ENCODE measurements at places on chromosomes 11 and 22. TPM values are rescaled to one million over a fixed set of nuclear protein-coding genes. Genes with fewer than 3 reads are reported as not detected.

GRCh38 chr11:113789675-113790320 is 10.2 kb downstream of the CLDN25 start:
- DNase-seq, result no peak

- no peak for DNase-seq
Measured at GRCh38 chr11:114135737-114136151, 76.2 kb downstream of the ZBTB16 start.

GRCh38 chr22:24420072-24420976 is 7.1 kb upstream of the ADORA2A start:
- no peak for DNase-seq

GRCh38 chr11:77072851-77073327 is 6.1 kb downstream of the CAPN5 start:
- no peak for DNase-seq

- DNase-seq, result no peak
Measured at GRCh38 chr11:111663820-111664219, 61.6 kb downstream of the SIK2 start.

GRCh38 chr11:132300283-132300682 is 929.9 kb downstream of the NTM start:
- DNase-seq, result no peak

TTLL1 gene
- polyA plus RNA-seq, result 17.5 TPM

- no peak for DNase-seq
Measured at GRCh38 chr11:72818971-72819370, 4.8 kb downstream of the ATG16L2 start.

- no peak for DNase-seq
Measured at GRCh38 chr11:99327066-99327465, 306.3 kb downstream of the CNTN5 start.

GRCh38 chr11:76946223-76946622 is 85.5 kb downstream of the ACER3 start:
- DNase-seq, result no peak

DNA sequence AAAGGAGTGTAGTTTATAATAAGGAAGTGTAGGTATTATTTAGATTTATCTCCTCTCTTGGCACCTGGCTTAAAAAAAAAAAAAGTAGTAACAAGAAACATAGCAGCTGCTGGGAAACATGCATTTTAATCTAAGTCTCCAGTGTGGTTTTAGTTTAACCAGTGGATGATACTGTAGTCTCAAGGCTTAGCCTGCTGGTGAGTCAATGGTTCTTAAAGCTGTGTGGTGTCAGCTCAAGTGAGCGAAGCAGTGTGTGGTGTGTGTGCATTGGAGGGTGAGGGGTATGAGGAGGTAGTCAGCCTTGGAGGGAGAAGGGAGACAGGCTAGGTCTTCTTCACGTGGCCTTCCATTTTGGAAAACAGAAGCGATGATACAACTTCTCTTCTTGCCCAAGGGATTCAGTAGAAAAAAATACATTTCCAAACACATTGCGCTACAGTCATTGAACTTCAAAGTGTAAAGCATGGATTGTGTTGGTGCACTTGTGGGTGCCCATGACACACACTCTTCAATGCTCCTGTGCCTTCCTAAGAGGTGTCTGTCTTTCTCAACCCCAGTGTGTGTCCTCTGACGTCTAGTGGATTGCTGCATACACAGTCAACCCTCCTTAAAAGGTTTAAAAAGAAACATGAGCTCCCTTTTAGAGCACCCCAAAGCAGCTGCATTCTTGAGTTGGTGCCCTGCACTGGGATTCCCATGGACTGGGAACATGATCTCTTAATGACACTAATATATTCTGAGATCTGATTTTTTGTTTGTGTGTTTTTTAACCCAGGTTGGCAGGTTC is 40.1 kb downstream of the ZBTB16 start:
- DNase-seq, result no peak

ANO1 gene
- 11.3 TPM for polyA plus RNA-seq

- DNase-seq, result no peak
Measured at GRCh38 chr11:134388590-134388989, 23.5 kb downstream of the B3GAT1 start.

GRCh38 chr11:123382555-123383074 is 47.5 kb upstream of the GRAMD1B start:
- no peak for DNase-seq

GRCh38 chr11:131645237-131645636 is 274.8 kb downstream of the NTM start:
- no peak for DNase-seq

AGBL2 gene
- polyA plus RNA-seq, result 2.2 TPM

DNA sequence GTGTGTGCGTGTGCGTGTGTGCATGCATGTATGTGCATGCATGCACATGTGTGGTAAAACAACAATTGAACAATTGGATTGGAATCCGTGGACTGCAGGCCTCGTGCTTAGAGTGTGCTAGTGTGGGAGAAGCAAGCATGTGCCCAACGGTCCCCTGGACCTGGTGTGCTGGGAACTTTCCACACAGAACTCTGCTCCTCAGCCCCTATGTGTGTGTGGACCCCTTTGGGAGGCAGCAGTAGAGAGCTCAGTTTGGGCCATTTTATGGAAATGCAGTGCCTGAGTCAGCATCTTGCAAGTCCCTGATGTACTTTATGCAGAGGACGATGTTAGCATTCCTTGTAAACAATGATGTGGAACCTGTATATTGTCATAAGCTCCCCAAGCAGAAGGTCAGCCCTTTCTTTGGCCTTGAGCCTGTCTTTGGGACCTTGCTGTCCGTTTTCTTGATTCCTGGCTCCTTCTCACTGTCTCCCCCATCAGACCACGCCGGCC is 167.3 kb downstream of the TBC1D22A start:
- DNase-seq, result no peak

GRCh38 chr22:36753120-36753802 is 22.7 kb downstream of the IFT27 start:
- no peak for DNase-seq

Data from AG04450 (cell line).